ENCODE measurements at places on chromosomes 7 and 10. TPM values are rescaled to one million over a fixed set of nuclear protein-coding genes. Genes with fewer than 3 reads are reported as not detected.

Gene HACD1
- total RNA-seq, result 37.2 TPM

- DNase-seq, result no peak
These were observed 10.1 kb downstream of the ACTR1A start for GRCh38 chr10:102492344-102492939.

DNA sequence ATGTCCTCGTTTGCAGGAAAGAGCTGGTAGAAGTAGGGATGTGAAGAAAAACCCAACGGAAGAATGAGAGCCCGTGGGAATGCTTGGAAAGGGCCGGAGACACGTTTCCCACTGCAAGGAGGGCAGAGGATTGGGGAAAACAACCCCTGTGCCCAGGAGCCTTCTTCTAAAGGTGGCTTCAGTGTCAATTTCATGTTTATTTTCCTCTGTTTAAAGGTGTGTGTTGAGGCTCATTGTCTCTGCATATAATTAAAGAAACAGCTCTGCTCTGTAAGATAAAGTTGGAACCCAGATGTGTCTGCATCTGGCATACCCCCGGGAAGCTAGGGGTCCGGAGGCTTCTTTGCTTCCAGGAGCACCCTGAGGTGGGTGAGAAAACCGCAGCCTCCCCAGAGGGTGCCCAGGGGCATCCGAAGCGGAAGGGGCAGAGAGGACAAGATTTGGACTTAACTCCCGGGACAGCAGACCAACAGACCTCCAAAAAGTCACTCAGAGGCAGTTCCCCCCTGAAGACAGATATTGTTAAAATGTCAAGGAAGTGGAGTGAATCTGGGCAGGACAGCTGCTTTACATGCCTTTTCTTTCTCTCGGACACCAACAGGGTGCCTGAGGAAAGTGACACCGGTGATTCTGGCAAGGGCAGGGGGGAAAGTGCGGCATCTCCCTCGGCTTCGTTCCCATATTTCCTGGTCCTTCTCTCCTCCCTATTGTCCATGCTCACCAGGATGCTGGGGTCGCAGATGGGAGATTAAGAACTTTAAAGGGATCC is 8.6 kb upstream of the GATA3 start:
- no peak for DNase-seq

Gene SPAM1
- total RNA-seq, result not detected

- no peak for DNase-seq
These were observed 119.1 kb upstream of the JCAD start for GRCh38 chr10:30178356-30178964.

DNA sequence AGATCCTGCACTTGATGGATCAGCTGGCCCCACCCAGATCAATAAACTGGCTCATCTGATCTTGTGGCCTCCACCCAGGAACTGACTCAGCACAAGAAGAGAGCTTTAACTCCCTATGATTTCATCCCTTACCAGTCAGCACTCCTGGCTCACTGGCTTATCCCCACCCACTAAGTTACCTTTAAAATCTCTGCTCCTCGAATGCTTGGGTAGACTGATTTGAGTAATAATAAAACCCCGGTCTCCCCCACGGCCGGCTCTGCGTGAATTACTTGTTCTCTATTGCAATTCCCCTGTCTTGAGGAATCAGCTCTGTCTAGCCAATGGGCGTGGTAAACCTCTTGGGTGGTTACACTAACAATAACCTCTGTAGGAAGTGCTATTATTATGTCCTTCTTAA is 83.7 kb downstream of the MBL2 start:
- no peak for DNase-seq

Gene FMC1
- total RNA-seq, result 15.1 TPM

- no peak for DNase-seq
These were observed 9.0 kb downstream of the RPEL1 start for GRCh38 chr10:103254538-103255325.

DNA sequence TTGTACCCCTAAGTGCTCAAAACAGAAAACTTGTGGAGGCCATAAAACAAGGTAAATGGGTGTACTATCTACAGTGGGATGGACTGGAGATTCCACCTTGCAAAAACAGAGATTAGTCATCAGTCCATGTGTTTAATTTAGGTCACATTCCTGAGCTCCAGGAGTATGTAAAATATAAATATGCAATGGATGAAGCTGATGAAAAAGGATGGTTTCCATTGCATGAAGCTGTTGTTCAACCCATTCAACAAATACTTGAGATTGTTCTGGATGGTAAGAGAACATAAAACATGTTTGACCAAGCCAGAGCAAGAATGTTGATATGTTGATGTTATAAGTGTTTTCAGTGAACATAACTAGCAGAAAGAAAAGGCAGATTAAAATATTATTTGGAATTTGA is 14.6 kb downstream of the ASB15 start:
- no peak for DNase-seq

GRCh38 chr7:44112997-44113763 is 9.0 kb downstream of the AEBP1 start:
- no peak for DNase-seq

All from Caco-2 (cell line).